ENCODE measurements at places on chromosomes 16 and 17.

- no peak for DNase-seq
Observed at GRCh38 chr17:16243385-16243784, 26.4 kb downstream of the PIGL start.

DNA sequence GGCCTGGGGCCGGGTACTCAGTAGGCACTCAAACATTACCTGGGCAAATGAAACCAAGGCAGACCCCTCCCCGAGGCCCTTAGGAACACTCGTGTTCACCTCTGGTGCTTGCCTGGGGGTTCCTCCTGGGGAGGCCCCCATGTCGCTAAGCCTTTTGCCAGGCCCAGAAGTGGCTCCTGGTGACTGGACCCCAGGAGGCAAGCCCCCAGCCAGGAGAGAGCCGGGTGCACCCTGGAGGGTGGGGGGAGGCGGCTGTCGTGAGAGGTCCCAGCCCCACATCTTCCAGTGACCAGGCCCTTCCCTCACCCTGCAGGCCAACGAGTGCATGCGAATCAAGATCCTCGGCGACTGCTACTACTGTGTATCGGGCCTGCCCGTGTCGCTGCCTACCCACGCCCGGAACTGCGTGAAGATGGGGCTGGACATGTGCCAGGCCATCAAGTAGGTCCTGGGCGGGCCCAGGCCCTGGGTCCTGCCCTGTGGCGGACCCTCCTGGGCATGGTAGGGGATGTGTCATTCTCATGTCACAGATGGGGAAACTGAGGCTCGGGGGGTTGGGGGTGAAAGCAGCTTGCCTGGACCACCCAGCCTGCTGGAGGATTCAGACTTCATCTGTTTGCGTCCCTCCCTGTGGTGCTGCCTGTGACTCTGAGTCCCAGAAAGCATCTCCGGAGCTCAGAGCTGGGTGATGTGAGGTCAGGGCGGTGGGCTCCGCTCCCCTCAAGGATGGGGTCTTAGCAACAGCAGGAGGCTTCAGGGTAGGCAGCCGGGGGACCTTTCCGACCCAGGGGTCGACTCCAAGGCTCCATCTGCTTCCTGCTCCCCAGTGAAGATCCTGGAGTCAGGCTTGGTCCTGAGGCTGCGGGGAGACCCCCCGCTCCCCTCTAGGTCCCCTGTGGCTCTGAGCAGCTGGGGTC lies 32.5 kb downstream of the ADCY7 start:
- DNase-seq, result no peak

GRCh38 chr17:66953630-66954020 lies 10.9 kb upstream of the CACNG4 start:
- no peak for DNase-seq

DNA sequence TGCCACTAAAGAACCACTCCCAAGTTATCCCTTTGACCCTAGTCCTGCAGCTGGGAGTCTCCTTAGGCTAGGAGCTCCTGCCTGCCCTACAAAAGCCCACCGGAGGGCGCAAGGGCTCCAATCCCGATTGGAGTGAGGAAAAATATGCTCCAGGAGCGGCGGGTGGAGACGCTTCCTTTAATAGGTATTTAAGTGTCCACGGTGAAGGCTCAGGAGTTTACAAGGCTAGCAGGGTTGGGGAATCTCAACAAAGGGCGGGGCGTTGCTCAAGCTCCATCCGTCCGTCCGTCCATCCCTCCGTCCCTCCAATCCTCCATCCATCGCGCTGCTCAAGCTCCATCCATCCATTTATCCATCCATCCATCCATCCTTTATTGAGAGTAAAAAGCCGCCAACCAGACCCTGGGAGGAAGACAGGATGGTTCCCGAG lies 556 bp upstream of the SPNS1 start:
- DNase-seq, result peak; percentile 73

GRCh38 chr17:47733047-47733673 lies at the start of gene TBX21:
TSS of gene TBX21 (plus strand) at chr17:47733236. CDS start at chr17:47733455, 219 bp downstream.
- peak; percentile 64 for DNase-seq

GRCh38 chr16:56994311-56994710 lies 5.0 kb downstream of the NLRC5 start:
- no peak for DNase-seq

GRCh38 chr16:12096157-12096777 lies 119.7 kb downstream of the SNX29 start:
- no peak for DNase-seq

- DNase-seq, result no peak
Observed at GRCh38 chr16:87958632-87959031, 7.4 kb downstream of the BANP start.

GRCh38 chr17:13973960-13974651 lies 95.2 kb upstream of the COX10 start:
- no peak for DNase-seq

DNA sequence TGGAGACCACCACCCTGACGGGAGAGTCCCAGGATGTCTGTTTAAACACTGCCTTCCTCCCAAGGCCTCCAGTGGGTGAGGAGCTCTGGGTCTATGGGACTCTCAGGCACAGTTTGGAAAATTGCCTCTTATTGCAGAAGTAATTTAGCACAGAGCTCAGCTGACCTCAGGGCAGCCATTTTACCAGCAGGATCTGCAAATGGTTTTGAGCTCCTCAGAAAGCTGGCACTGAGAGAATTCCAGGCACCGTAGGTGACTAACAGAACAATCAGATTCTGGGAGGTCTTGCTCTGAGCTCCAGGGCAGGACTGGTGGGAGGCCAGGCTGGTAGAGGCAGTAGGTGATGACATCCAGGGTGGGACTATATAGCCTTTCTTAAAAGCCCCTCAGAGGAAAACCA lies 17.3 kb upstream of the C16orf74 start:
- no peak for DNase-seq

DNA sequence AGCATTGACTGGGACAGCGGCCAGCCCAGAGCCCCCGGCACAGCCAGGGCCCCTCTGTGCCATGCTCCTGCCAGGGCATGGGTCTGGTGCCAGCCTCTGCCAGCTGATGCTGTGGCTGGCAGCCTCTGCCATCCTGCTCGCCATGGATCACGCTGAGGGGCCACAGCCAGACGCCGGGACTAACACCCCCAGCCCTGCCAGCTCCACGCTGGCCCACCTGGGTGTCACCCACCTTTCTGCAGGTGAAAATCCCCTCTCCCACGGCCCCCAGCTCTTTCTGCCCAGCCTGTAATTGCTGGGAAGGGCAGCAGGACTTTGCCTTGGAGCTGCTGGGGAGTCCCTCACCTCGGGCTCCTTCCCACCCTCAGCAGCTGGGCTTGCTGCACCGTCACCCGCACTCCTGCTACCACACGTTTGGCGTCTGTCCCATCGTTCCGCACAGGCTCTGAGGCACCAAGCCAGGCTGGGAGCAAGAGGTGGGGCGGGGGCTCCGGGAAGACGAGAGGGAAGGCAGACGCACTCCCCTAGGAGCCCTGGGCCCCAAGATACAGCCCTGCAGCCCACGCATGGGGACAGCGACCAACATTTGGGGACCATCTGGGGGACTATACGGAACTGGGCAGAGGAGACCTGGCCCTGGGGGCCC lies 42.0 kb upstream of the ACSF3 start:
- no peak for DNase-seq

GRCh38 chr17:44069974-44070454 lies 521 bp upstream of the G6PC3 start:
- DNase-seq, result no peak

GRCh38 chr17:47907932-47908562 lies 12.0 kb downstream of the SP2 start:
- no peak for DNase-seq

- DNase-seq, result no peak
Observed at GRCh38 chr16:31713945-31714902, 159.4 kb upstream of the ZNF267 start.

DNA sequence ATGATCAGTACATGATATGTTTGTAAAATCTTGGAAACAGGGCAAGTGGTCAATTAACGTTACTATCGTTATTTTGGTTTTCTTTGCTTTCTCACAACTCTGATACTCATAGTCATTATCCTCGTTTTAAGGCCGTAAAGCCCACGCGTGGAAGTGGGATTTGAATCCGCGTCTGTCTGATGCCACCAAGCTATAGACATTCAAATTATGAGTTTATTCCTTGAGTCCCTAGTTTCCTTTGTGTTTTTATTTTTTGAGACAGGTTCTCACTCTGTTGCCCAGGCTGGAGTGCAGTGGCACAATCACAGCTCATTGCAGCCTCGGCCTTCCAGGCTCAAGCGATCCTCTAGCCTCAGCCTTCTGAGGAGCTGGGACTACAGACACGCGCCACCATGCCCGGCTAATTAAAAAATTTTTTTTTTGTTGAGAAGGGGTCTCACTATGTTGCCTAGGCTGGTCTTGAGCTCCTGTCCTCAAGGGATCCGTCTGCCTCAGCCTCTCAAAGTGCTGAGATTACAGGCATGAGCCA lies 1.0 kb downstream of the DCTN5 start:
- no peak for DNase-seq

GRCh38 chr17:78224231-78225087 lies 7.0 kb upstream of the TMEM235 start:
- no peak for DNase-seq

- no peak for DNase-seq
Observed at GRCh38 chr16:66662445-66663194, 33.9 kb downstream of the CMTM4 start.

DNA sequence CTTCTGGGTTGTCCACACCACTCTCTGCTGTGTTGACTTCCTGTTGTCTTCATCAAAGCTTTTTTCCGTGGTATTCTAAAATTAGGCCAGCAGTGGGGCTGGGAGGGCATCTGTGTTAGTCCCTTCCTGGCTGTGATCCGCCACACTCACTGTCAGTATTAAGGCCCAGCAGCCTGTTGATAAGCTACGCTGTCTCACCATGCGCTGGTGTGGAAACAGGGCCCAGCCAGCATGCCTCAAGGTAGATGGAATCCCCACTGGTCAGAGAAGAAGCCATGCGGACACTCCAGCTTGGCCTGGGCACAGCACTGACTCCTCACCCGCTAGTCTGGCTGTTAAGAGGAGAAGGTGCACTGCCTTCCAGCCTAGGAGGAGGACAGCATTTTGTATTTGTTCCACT lies 11.4 kb downstream of the CDR2L start:
- DNase-seq, result no peak

GRCh38 chr17:75398279-75398678 lies 7.2 kb downstream of the GRB2 start:
- DNase-seq, result no peak

DNA sequence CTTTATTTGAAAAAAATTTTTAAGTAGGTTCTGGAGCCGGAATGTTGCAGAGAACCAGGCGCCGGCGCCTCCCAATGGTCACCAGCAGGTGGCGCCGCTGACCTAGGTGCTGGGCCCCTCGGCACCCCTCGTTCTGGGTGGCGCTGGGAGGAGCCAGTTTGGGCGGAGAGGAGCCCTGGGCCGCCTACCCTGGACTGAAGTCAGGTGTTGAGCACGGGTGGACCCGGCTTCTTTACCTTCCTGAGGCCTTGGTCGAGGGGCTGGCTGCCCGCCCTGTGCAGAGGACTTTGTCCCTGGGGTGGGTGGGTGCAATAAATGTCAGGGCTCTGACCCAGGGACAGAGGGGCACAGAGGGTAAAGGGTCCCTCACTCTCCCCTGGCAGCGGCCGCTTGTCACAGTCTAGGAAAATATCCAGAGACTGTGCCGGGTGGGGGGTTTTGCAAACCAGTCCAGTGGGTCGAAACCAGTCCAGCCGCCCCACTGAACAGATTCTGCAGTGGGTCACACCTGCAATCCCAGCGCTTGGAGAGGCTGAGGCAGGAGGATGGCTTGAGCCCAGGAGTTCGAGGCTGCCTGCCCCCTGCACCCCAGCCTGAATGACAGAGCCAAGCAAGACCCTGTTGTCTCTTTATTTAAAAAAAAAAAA lies 30.1 kb upstream of the TNFRSF13B start:
- DNase-seq, result peak; percentile 84

DNA sequence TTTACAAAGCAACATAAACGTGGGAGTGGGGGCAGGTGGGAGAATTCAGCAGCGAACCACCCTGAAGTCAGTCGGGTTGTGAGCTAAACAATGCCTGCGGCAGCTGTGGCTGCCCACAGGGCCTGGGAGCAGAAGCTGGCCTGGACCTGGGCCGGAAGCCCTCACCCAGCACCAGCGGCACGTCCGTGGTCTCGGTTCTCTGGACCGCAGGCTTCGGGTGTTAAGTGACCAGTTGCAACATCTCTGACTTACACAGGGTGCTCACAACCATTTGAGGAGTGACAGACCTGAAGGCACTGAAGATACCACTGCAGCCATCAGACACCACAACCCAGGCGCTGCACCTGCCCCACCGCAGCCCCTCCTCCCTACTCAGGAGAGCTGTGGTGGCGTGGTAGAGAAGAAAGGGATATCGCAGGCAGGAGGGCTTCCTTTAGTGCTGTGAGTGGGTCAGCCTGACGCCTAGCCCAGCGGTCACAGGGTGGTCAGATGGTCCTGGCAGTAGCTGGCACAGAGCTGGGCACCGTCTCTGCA lies 33.8 kb downstream of the CBFA2T3 start:
- DNase-seq, result no peak

DNA sequence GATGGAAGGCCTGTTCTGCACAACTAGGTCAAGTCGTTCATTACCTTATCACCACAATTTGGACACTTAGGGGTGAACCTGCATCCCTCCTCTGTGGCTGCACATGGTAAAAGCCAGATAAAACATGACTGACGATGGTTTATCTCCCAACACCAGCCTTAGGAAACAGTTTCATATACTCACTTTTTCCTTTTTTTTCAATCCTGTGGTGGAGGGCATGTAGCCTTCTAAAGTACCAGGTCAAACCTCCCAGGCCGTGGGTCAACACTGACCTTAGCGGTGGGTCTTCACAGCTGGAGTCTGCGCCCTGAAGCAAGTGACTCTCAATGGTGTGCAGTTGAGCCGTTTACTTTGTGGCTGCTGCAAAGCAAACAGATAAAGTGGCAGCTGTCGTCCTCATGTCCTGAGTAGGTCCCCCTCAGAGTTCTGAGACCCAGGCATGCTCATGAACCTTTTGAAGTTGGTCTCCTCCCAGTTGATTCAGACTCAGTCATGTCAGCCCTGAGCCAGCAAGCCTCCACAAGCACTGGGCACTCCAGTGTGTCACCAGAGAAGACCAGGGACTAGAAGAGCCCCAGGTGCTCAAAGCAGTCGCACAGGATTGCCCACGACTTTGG lies 5.9 kb downstream of the FAHD1 start:
- DNase-seq, result peak; percentile 37

DNA sequence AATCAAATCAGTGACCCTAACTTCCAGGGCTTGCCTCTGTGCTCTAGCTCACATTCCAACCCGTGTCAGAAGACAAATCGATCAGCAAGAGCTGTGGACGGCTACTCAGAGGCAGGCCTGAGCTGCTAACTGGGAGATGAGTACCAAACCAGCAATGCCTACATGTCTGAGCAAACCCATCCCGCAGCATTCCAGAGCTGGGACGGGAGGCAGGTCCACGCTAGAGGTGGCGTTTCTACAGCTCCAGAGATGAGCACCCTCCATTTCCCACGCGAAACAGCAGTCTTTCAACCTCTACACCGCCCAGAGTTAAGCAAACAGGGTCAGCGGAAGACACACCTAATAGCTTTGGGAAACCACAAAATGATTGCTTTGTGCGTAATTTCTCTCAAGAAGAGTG lies 6.5 kb downstream of the NXN start:
- no peak for DNase-seq

GRCh38 chr17:35870906-35871819 lies 2.5 kb upstream of the HEATR9 start:
- no peak for DNase-seq

All from NCI-H345 (cell line).